ENCODE measurements at places on chromosomes 13 and 19. TPM values are rescaled to one million over a fixed set of nuclear protein-coding genes. Genes with fewer than 3 reads are reported as not detected.

GRCh38 chr13:112804374-112804773, 114.5 kb downstream of the ATP11A start:
- DNase-seq = no peak

DNA sequence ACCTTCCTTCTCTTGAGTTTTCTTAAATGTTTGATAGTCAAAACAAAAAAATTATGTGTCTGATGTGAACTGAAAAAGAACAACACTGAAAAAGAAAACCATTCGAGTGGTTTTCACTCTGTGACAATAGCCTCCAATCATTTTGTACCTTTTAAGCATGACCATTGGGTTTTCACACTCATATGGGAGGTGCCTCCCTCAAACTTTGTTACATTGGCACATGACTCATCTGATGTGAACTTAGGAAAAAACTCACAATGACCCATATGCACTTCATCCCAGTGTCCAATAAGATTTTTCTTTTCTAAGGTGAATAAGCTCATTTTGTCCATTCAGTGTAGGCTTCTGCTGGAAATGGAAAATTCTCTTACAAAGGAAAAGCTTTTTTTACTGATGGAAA, 66.6 kb upstream of the XPO4 start:
- peak; percentile 14 for DNase-seq

DNA sequence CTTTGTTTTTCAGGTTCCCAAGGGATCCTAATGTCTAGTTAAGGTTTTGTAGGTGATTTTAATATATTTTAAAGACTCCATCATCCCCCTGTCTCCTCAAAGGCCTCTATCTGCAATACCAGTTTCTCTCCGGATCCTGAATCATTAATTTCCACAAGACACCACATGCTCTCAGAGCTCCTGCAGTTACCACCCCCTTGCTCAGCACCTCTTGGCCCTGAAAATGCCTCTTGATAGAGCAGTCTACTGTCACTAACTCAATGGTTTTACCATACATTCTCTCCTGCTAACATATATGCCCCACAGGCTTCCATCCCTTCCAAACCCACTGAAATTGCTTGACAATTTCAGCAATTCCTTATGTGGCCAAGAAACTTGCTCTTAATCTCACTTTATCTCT, 1.9 kb upstream of the PEG3 start:
- DNase-seq = no peak

- DNase-seq = no peak
These were observed 1358.5 kb upstream of the PCDH9 start for GRCh38 chr13:68588623-68589022.

DNA sequence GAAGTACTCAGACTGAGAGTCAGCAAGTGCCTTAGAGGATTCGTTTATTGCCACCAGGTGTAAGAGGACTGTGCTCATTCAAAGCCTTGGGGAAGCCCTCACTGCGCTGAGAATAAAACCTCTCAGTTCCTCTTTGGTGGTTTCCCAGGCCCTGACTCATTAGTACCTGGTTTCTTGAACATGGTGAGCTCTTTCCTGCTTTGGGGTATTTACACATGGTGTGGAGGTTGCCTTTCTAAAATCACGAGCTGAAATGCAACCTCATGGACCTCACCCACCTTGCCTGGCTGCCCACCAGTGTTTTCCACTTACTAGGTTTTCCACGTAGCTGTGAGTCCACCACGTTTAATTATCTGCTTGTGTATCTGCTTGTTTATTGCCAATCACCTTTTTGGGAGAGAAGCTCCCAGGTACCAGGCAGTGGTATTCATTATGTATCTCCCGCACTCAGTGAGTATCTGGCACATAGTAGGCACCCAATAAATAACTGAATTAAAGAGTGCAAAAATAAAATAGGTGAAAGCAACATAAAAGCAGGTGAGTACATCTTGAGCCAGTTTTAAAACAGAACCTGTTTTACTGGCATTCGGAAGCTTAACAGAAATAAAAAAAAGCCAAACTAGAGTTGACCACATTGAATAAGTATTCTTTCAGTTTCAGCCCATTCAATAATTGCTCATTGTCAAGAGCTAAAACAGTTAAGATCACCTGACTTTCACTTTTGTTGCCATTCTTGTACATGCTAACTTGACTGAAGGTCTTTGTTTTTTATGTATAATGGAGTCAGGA, 533.0 kb downstream of the MYO16 start:
- no peak for DNase-seq

GRCh38 chr19:52602941-52603340, 32.9 kb downstream of the ZNF701 start:
- no peak for DNase-seq

- no peak for DNase-seq
These were observed 36.5 kb downstream of the STARD13 start for GRCh38 chr13:33249066-33249465.

DNA sequence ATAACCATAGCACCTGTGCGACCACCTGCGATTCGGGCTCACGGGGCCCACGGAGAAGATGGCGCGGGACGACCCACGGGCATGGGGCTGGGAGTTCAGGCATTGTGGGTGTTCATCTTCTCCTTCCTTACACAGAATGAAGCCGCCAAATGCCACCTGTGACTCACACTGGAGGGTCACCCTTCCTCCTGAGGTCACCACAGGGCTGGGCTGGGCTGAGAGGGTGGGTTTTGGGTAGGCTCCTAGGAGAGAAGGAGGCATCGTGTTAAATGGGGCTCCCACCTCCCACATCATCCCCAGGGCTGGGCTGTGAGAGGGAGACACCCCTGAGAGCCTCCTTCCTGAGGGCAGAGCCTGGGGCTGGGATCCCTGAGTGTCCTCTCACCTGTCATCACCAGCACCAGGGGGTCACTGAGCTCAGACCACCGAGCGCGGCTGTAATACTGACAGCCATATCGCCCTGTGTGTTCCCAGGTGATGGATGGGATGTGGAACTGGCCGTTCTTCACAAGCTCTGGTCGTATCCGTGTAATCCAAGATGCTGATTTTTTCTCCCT, 1.4 kb downstream of the LILRB2 start:
- DNase-seq = no peak

DNA sequence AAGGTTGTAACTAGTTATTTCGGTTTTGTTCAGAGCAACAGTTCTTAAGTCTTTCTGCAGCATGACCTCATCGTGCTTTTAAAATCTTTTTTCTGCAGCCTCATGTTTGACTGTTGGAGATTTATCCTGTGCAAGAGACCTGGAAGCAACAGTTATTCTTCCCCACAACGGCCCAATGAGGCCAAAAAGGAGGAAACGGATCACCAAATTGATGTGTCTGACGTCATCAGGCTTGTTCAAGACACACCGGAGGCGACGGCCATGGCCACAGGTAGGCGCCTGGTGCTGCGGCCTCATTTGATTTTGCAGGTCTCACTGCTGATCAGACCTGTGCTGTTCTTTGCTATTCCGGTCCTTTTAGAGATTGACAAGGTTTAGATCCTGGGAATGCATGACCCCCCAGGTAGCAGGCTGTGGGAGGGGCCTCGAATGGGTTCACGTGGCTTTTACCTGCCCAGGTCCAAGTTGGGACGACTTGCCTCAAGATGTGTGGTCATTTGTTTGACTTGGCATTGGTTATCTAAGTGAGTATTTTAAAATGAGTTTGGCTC, 66.8 kb upstream of the MCF2L start:
- no peak for DNase-seq

- DNase-seq = no peak
These were observed 104.7 kb upstream of the CLDN10 start for GRCh38 chr13:95447814-95448213.

- no peak for DNase-seq
These were observed 8.1 kb upstream of the PTBP1 start for GRCh38 chr19:788983-789700.

- DNase-seq = no peak
These were observed 966 bp downstream of the JUNB start for GRCh38 chr19:12792051-12792852.

DNA sequence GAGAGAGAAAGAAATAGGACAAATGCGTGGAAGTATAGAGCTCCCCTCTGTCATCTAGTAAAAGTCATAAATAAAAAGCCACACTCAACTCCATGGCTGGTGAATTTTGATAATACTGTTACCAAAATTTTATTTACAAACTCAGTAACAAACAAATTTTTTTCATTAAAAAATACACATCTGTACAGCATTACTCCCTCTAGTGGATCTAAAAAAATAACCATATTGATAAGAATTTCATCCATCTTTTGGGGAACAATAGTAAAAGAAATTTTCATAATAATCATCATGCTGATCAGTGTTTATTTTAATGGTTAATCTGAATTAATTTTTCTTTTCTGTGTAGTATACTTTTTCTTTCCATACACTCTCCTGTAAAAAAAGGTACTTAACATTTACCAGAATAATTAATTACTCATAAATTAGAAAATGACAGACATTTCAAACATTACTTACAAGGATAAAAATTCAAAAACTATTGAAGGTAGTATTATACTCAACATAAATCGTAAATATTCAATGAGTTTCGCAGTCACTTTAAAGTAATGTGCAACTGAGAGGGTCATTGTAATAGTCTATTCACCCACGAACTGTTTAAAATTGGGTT, 173.5 kb upstream of the LSM14A start:
- peak; percentile 1 for DNase-seq

GRCh38 chr19:52739576-52739975, 4.7 kb upstream of the ZNF611 start:
- no peak for DNase-seq

GRCh38 chr13:81658598-81659370, 1317.9 kb upstream of the SPRY2 start:
- no peak for DNase-seq

GRCh38 chr13:73061473-73061872, 2.7 kb downstream of the KLF5 start:
- DNase-seq = peak; percentile 39

GRCh38 chr19:57803265-57803593, 11.5 kb downstream of the ZNF552 start:
- DNase-seq = no peak

GRCh38 chr13:109126178-109126577, 496.8 kb downstream of the MYO16 start:
- DNase-seq = no peak

- no peak for DNase-seq
These were observed 47.9 kb downstream of the RUBCNL start for GRCh38 chr13:46339035-46339666.

- peak; percentile 13 for DNase-seq
These were observed 26.2 kb upstream of the WDFY2 start for GRCh38 chr13:51557875-51558612.

DNA sequence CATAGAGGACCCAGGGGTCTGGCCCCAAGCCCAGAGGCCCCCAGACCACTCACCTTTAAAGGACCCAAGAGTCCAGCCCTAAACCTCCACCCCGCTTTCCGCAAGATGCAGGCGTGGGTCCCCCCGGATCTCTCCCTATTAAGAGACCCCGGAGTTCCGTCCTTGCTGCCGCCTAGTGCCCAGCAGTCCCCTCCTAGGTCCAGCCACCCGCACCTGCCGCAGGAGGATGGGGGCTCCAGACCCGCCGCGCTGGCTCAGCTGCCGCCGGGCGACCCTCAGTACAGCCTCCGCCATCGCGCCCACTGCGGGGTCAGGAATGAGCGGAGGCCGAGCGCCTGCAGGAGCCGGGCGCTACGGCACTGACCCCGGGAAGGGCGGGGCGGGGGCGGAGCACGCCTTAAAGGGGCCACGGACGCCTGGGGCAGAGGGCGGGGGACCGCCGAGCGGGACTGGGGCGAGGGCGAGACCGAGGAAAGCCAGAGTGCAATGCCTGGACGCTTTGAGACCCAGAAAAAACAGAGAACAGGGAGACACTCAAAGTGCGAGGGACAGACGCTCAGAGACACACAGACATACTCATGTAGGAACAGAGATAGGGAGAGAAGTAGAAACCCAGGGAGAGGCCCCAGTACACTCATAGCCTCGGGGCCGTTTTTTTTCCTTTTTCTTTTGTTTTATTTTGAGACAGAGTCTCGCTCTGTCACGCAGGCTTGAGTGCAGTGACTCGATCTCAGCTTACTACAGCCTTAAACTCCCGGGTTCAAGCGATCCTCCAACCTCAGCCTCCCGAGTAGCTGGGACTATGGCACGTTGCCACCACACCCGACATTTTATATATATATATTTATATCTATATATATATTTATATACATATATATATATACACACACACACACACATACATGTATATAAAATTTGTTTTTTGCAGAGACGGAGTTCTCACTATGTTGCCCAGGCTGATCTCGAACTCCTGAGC, at the start of gene ETHE1:
Gene ETHE1, minus strand, starts transcription at position 318 of the 976 bp plus-strand sequence. Its CDS starts 24 bp downstream, at position 294.
- DNase-seq = peak; percentile 41

DNA sequence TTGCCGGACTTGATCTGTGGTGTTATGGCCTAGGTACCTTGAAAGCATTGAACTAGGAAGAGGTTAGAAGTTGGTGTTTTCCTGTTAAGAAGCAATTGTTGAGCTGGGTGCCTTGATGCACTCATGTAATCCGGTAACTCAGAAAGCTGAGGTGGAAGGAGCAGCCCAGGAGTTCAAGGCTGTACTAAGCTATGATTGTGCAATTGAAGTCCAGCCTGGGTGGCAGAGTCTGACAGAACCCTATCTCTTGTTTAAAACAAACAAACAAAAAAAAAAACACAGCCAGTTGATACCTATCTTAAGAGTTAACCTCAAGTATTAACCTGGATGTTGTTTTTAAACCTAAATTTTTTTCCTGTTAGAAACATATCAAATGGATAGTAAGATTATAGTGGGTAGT, 19.3 kb downstream of the SAFB start:
- DNase-seq = no peak

DNA sequence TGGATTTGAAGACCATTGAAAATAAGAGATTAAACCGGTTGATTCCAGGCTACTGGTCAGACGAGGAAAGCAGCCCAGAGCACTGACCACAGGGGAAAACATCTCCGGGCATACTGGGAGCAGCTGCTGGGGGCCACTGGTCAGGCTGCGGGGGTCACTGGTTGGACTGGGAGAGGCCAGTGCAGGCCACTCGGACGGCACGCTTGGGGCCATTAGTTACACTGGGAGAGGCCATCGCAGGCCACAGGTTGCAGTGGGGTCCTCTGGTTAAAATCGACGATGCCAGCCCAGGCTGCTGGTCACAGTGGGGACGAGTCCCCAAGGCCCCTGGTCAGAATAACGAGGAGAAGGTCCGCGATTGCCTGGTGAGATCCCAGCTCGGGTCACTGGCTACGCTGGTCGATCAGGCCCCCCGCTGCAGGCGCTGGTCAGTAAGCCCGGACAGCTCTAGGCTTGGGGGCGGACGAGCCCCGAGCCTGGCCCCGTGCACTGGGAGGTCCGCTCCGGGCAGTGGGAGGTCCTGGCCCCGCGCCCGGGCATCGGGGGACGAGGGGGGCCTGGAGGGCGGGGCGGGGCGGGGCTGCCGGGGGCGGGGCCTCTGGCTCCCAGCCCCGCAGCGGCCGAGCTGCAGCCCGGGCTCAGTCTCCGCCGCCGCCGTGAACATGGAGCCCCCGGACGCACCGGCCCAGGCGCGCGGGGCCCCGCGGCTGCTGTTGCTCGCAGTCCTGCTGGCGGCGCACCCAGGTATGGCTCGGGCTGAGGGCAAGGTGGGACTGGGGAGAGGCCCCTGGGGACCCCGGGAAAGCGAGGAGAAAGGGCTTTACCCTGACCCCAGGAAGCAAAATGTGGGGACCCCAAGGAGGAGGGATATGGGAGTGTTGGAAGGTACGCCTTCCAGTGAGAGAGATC, at the start of gene BCAM:
Gene BCAM, plus strand, starts transcription at position 641 of the 909 bp plus-strand sequence. Its CDS starts 22 bp downstream, at position 663.
- no peak for DNase-seq

GRCh38 chr19:51433043-51433442, 15.6 kb upstream of the SIGLEC10 start:
- DNase-seq = no peak

GRCh38 chr19:35130761-35131720, 3.8 kb downstream of the LGI4 start:
- DNase-seq = no peak

The ZNF442 gene
- not detected for total RNA-seq

The CXCL17 gene
- total RNA-seq = not detected

The CCDC8 gene
- not detected for total RNA-seq

The CLEC11A gene
- total RNA-seq = 4.6 TPM

The WDR62 gene
- total RNA-seq = 13.7 TPM

The GIPC1 gene
- total RNA-seq = 58.7 TPM

The TMPRSS9 gene
- not detected for total RNA-seq
